ENCODE measurements at places on chromosomes 3 and 15.

- DNase-seq = peak; percentile 64
Measured at GRCh38 chr15:84955089-84955848, 26.4 kb upstream of the PDE8A start.

DNA sequence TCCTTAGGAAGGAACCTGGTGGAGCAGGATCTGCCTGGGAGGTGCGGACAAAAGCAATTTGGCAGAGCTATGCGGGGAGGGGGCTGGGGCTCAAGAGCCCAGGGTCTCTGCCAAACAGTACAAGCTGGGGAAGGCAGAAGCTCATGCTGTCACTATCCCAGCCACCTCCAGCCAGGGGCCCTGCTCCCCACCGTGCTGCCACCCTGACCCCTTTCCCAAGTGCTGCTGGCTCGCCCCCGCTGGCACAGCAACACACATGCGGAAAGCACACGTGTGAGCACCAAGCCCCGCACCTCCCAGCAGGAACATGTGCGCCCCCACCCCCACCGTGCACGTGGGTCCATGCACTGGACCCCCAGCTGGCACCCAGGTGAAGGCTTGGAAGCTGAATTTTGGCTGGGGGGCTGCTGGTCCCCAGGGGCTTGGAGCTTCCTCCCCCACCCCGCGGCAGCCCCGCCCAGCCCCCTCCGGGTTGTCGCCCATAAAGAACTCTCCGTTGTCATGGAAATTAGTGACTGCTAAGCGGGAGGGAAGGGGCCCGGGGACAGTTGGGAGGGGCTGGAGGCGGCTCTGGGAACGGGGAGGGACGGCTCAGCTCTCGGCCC, 742 bp downstream of the CAMKV start:
- no peak for DNase-seq

DNA sequence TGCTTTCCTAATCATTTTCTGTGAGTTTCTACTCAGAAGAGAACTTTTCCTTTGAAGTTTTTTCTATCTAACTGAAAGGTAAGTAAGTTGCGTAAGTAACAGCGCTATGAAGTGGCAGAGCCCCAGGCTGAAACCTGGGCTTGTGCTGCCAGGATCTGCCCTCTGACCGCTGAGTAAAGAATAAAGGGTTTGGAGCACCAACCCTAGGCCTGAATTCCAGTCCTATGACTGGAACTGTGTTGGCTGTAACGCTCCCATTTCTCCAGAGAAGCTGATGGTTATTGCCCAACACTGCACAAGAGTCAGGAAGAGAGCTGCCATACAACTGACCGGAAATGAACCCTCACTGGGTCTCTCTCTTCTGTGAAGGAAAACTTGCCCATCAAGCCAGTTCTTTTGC, 87.0 kb downstream of the FOXB1 start:
- DNase-seq = no peak

- DNase-seq = no peak
Measured at GRCh38 chr15:66117841-66118240, 135.7 kb downstream of the MEGF11 start.

GRCh38 chr3:172367205-172368105, 80.8 kb downstream of the GHSR start:
- DNase-seq = no peak

DNA sequence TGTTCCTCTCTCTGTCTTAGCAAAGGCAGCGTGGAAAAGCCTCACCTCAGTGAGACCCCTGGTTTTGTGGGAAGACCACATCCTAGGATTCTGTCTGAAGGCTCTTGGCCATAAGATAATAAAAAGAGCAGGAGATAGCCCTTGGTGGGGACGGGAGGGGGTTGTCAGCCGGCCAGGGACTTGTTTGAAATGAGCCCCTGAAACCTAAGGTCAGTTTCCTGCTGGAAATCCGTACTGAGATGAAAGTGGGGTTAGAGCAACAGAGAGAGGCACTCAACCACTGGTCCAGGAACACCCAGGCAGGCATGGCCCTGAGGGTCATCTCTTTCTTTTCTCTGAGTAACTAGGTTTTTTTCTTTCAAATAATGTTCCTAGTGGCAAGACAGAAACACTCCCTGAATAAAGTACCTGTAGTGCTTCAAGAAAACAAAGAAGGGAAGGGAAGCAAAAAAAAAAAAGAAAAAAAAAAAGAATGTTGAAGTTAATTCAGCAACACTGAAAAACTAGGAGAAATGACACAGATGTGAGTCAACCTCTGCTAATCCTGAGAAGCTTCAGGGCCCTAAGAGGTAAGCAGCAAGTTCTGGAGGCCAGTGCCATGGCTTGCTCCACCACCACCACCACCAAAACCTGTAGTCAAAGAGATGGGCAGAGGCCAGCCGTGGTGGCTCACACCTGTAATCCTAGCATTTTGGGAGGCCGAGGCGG, 3.2 kb downstream of the ITGB5 start:
- DNase-seq = no peak

GRCh38 chr3:107679921-107680320, 157.2 kb downstream of the BBX start:
- DNase-seq = peak; percentile 11

DNA sequence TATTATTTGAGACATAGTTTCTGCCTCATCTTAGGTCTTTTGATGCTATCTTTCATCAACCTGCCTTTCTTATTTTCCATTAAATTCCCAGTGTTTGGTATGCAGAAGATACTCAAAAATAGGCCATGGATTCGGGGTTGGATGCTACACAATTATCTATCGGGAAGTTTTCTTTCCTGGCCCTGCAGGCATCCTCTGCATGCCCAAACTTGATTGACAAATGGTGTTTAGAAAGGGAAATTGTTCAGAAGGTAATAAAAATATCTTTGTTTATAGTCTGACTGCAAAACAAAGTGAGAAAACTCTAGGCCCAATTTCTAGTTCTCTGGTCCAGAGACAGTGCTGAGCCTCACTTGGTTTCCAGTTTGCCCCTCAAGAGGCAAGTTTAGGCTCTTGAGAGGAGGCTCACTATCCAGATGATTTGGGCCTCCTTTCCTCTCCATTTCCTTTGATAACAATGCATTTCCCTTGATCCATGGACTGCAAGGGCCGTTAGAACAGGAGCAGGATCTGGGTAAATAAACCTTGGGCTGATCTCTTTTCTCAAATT, 157.1 kb upstream of the DPH6 start:
- no peak for DNase-seq

GRCh38 chr3:62873761-62874710, 1.2 kb downstream of the CADPS start:
- DNase-seq = no peak

DNA sequence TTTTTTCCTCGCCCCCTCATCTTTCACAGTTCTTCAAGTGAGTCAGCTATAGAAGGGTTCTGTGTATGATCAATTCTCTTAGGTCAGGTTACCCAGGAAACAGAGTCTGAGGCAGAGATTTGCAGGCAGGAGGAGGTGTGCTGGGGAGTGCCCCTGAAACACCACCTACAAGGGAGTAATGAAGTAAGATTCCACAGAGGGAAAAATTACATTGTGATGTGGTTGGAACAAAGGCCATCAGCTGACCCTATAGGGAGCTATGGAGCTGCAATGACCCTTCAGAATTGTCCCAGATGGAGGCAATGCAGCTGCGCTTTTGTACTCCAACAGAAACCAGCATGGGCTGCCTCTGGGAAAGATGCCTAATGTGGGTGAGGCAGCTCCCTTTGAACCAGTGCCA, 142.2 kb upstream of the CNTN3 start:
- no peak for DNase-seq

GRCh38 chr3:135564696-135565095, 400.8 kb upstream of the PPP2R3A start:
- DNase-seq = no peak

GRCh38 chr3:25654576-25654975, 10.1 kb downstream of the TOP2B start:
- no peak for DNase-seq

- DNase-seq = no peak
Measured at GRCh38 chr15:57345584-57345983, 30.7 kb upstream of the CGNL1 start.

GRCh38 chr3:25493246-25493645, 65.2 kb downstream of the RARB start:
- no peak for DNase-seq

- DNase-seq = peak; percentile 19
Measured at GRCh38 chr3:197753263-197753662, 3.6 kb downstream of the FYTTD1 start.

DNA sequence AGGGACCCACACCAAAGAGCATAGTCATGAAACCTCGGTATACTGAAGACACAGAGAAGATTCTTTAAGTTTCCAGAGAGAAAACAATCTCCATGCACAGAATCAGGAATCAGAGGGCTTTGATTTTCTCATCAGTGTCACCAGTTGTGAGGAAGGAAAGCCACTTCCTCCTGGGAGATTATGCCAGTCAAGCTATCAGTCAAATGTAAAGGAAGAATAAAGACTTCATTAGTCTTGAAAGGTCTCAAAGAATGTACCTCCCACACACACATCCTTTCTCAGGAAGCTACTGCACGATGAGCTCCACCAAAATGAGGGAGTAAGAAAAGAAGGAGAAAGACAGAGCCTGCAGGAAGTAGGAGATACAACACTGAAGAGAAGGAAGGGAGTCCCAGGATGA, 486.3 kb downstream of the SHQ1 start:
- no peak for DNase-seq

DNA sequence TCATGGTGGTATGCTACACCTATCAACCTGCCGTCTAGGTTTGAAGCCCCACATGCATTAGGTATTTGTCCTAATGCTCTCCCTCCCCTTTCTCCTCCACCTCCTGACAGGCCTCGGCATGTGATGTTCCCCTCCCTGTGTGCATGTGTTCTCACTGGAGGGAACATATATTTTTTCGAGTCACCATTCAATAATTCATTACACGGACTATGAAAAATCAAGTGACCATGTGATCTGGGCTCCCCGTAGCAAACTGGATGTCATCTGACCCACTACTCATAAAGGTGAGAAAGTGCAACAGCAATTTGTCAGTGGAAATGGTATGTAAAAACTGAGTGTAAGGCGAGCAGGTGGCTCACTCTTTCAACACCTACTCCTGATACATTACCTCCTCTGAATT, 224.3 kb upstream of the RASGRP1 start:
- no peak for DNase-seq

Measured in inflammatory macrophage treated with lipopolysaccharide for 4 hours (primary cell).